Hematopoietic multipotent progenitor cell (in vitro differentiated cells): ENCODE measurements at places on chromosomes 13 and 19. TPM values are rescaled to one million over a fixed set of nuclear protein-coding genes. Genes with fewer than 3 reads are reported as not detected.
A peak's percentile ranks its signal among the peaks of the same experiment; 100 is the strongest.

MATK gene
- total RNA-seq, result 160 TPM

ZNF490 gene
- 9.7 TPM for total RNA-seq

NLRP5 gene
- total RNA-seq, result not detected

RPL13A gene
- total RNA-seq, result 5,678 TPM

- no peak for DNase-seq
Observed at GRCh38 chr13:91052876-91053275, 294.6 kb upstream of the MIR17HG start.

GRCh38 chr13:42155251-42155650, 106.8 kb downstream of the DGKH start:
- DNase-seq, result no peak

DNA sequence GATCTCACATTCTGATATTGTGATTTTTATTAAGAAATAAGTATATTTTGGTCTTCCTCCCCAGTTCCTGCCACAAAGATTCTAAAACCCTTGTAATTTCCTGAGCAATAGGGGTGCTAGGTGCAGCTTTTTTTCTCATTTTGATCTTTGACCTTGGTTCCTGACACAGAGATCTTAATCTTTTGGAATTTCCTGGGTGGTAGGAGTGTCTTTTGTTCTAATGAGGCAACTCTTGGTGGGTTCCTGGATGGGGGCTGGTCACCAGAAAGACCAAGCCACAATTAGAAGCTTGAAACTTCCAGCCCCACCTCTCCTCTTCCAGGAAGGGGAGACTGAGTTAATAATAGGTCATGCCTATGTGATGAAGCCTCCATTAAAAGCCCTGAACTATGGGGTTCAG, 334.6 kb downstream of the FOXO1 start:
- no peak for DNase-seq

- DNase-seq, result no peak
Observed at GRCh38 chr13:113414335-113414734, 39.0 kb downstream of the ADPRHL1 start.

DNA sequence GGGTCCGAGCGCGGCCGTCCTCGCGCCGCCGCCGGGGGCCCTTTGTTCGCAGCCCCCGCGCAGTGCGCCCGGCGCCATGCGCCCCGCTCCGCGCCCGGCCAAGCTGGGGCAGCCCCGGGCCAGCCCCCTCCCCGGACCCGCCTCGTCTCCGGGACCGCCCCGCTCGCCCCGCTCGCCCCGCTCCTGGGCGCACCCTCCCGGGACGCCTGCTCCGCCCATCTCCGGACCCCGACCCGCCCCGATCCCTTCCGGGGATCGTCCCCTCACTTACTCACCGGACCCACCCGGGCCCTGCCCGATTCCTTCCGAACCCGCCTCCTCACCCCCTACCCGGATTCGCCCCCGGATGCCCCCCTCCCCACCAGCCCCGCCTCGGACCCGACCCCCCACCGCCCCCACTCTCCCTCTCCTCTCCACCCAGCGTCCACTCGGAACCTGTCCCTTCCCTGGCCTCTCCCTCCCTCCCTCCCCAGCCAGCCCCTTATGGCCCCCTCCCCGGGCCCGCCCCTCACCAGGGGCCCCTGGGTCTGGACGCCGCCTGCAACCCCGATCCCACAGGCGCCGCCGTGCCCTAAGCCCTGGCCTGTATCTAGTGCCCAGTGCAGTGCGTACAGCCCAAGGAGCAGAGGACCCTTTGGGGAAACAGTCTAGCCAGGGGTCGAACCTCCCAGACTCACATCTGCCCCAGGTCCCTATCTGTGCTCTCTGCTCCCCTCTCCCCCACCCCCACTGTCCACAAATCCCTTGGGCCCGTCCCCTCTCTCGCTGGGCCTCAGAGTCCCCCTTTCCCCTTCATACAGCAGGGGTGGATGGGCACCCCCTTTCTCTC, at the start of gene CPAMD8:
TSS of gene CPAMD8 (minus strand) at position 105 of the 829 bp plus-strand sequence. CDS start 168 bp downstream, outside the sequence.
- no peak for DNase-seq

DNA sequence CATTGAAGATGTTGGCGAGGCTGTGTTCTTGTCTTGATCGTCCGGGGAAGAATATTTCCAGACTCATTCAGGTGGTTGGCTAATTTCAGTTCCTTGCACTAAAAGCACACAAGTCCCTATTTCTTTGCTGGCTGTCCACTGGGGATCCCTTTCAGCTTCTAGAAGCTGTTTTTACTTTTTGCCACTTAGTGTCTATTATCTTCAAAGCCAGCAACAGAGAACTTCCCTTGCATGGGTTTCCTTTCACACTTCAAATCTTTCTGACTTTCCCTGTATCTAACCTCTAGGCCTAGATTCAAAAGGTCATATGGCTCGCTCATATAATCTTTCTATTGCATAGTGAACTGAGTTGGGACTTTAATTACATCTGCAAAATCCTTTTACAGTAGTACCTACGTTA, 215.3 kb upstream of the PCDH9 start:
- peak; percentile 52 for DNase-seq

DNA sequence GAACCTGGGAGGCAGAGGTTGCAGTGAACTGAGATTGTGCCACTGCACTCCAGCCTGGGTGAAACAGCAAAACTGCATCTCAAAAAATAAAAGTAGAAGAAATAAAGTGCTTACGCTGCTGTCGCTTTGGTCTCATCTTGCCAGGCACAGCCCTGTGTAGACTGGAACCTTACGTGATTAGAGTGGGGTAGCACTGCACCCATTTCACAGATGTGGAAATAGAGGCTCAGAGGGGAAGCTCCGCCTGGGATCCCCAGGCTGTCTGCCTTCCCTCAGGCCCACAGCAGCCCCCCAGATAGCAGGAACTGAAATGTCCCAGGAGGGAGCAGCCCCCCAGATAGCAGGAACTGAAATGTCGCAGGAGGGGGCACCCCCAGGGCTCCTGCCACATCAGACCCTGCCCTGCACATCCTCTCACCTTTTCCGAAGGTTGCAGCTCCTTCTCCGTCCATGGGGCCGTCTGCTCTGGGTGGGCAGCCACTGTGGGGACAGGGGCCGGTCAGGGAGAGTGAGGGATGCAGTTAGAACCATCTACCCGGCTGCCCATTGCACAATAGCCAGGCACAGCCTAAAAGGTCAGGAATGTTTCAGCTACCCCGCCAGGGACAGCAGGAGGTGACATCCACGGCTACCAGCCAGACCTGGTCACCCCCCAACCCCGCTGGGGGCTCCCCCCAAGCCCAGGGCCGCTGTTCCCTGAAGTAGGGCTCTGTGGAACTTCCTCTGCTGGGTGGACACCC, 1.9 kb downstream of the PLIN4 start:
- no peak for DNase-seq

DNA sequence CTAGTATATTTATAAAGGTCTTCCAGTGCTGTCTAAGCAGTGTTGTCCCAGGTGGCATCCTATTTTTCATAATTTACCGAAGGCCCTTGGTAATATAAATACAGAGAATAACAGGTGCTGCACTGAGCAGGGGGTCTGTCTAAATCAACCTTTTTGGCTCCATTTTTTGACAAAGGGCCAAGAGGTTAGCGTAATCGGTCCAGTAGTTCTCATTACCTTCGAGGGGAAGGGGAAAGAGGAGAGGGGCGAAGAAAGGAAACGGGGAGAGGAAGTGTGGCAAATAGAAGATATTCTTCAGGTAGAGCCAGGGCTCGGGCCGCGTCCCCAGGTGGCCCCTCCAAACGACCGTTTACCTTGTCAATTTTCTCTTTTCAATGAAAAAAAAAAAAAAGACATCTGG, 749 bp upstream of the PAN3 start:
- no peak for DNase-seq
